T-helper 1 cell (primary cell): ENCODE measurements at places on chromosomes 7 and 10.
A peak's percentile ranks its signal among the peaks of the same experiment; 100 is the strongest.

DNA sequence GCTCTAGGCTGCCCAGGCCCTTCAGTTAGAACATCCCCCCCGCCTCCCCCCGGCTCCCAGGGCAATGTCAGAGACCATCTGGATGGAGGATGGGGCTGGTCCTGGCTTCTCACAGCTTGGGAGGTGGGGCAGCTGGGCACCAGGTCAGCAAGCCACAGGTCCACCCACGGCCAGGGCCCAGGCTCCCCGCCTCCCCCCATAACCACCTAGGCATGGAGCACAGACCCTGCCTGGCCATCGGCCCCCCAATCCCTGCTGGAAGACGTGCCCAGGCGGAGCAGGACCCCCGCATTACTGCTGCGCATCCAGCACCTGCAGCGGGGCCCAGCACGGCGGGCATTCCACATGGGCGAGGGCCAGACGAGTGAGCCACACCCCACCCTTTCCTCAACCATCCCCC is 169.6 kb downstream of the ELFN1 start:
- peak; percentile 3 for DNase-seq

DNA sequence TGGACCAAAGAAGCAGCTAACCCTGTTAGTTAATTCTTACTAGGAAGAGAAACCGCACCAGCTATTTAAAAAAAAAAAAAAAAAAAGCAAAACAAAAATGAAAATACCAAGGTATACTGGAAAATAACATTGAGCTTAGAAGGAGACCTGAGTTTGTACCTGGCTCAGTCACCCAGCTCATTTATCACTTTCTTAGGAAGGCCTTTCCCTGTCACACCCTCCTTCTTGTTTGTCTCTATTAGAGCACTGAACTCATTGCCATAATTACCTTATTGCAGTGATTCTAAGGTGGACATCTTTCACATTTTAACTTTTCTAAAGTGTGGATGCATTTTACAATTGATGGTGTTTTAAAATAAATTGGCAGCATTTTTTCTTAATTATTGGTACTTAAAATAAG is 24.1 kb downstream of the UBE2D1 start:
- no peak for DNase-seq

DNA sequence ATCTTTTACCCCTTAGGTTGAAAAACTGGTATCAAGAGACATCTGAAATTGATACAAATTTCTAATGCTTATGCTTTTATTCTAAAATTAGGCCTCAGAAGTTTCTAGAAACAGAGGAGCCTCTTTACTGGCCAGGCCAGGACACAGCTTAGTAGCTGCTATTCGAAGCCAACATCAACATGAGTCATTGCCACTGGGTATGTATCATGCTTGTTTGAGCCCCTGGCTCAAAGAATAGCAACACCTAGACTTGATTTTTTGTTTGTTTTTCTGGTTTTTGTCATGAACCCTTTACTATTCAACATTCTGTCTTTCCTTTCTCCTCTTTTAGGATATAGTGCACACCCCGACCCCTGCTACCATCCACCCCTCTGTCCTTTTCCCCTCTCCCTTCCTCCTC is 90.9 kb upstream of the STK17A start:
- DNase-seq: no peak

DNA sequence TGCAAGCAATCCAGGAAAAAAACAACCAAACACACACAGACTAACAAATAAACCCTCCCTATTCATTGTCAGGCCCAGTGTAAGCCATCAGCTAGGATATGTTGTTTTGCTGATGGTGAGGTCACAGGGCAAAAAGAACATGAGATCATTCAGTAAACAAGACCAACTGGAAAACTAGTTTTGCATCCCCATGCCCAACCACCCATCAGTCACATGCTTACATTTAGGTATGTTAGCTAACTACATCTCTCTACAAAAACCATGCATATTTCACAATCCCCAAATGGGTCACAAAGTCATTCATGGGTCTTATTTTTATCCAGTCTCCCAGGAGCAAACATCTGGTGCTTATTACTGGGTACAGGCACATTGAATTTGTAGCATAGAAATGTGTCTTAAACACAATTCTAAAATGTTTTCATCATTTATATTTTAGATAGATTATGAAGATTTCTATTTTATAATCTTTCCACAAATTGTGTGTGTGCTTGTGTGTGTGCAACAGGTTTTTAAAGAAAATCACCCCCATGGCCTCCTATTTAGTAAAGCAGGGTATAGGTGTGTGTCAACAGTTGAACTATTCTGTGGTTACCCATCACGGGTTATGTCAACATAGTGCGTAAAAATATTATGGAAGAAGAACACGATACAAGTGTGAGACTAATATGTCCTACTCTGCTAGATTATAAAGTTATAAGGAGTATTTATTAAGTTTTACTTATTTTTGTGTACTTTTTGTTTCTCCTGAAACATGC is 103.8 kb upstream of the AKR1E2 start:
- no peak for DNase-seq

DNA sequence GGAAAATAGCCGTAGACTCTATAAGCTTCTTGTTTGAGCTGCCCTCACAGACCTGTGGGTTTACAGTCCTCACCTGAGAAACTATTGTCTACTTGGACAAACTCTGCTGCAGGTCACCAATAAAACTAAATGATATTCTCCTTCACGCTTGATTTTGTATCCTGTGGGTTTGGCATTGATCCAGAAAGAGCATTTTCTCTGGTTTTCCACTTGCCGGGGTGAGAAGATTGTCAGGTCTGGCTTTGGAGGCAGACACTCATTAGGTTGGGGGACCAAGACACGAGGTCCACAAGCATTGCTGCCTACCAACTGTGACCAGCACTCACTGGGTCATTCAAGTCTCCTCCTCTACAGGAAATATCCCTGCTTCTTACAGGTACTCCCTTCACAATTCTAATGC is 68.5 kb downstream of the CDC14C start:
- DNase-seq: no peak

- DNase-seq: no peak
Measured at GRCh38 chr10:71771821-71772617, 1.3 kb downstream of the VSIR start.

DNA sequence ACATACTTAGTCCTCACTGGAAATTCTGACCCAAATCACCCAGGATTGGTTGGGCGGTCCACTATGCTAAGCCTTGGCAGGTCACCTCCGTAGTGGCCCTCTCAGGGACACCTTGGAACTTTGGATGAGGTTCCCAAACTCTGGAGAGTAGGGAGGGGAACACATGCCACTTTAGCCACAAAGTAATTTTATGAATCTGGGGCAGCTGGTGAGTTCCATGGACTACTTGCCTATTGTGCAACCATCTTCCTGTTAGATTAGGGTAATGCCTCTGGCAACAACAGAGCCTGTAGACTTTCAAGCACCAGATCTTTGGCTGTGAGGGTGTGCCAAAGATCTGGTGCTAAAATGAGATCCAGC is 77.7 kb downstream of the ITGB8 start:
- DNase-seq: no peak

GRCh38 chr10:97529685-97530465 is 31.2 kb downstream of the UBTD1 start:
- no peak for DNase-seq

DNA sequence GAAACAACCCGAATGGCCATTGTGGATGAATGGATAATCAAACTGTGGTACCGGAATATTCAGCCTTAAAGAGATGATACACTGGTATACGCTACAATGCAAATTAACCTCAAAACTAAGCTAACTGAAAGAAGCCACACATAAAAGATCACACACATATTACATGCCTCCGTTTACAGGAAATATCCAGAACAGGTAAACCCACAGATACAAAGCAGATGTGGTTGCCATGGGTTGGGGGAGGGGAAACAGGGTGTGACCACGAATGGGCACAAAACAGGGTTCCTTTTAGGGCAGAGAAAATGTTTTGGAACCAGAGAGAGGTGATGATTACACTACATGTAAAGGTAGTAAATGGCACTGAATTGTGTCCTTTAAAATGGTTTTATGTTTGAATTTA is 16.6 kb downstream of the ESYT2 start:
- DNase-seq: no peak

DNA sequence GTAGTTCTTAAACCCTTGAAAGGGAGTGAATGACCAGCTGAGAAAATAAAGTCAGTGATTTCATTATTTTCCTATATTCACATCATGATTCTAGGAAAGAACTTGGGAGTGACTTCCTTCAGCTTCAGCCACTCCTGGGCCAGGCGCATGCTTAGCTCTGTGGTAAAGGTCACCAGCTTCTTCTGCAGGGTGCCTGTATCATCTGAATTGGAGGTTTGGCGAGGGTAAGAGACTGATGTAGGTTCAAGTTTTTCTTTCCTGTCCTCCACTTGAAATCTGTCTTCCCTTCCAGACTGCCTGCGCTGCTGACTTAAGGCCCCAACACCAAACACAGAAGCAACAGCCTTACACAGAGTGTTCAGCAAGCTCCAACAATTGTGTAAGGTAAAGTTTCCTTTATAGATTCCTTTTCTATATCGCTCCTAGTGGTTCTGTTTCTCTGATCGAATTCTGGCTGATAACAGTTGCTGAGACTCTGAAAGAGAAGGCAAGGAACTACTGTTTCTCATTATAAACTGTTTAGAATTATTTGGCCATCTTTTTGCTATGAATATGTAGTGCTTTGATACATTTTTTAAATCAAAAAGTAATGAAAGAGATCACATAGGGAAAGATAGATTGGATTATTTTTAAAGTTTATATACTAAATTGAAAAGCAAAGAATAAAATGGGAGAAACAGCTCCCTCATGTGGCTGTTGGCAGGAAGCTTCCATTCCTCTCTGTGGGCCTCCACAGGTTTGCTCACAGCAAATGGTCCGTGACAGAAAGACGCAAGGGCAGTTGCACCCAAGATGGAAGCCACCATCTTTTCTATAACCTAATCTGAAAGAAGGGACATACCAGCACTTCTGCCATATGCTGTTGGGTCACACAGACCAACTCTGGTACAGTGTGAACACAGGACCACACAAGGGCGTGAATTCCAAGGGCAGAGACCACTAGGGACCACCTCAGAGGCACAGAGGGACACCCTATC is 14.0 kb downstream of the GATAD1 start:
- peak; percentile 38 for DNase-seq

GRCh38 chr10:110208614-110209453 is 1.4 kb downstream of the MXI1 start:
- no peak for DNase-seq

DNA sequence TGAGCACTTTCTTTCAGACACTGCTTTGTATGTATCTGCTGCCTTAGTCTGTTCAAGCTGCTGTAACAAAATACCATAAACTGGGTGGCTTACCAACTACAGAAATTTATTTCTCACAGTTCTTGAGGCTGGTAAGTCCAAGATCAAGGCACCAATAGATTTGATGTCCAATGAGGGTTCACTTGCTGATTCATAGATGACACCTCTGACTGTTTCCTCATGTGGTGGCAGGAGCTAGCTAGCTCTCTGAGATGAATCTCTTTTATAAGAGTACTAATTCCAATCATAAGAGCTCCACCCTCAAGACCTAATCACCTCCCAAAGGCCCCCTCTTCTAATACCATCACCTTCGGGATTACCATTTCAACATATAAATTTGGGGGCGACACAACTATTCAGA is 76.6 kb upstream of the ADO start:
- peak; percentile 13 for DNase-seq

- peak; percentile 11 for DNase-seq
Measured at GRCh38 chr10:99430116-99430450, 341 bp downstream of the GOT1 start.

GRCh38 chr10:43931308-43931930 is 282.7 kb upstream of the ZNF32 start:
- no peak for DNase-seq

- no peak for DNase-seq
Measured at GRCh38 chr7:50783303-50783702, 607 bp upstream of the GRB10 start.

GRCh38 chr10:114053946-114054345 is 10.3 kb downstream of the ADRB1 start:
- DNase-seq: no peak
